ENCODE measurements at places on chromosomes 6 and 20. TPM values are rescaled to one million over a fixed set of nuclear protein-coding genes. Genes with fewer than 3 reads are reported as not detected.
A peak's percentile ranks its signal among the peaks of the same experiment; 100 is the strongest.

- DNase-seq: no peak
Observed at GRCh38 chr20:19370076-19371075, 157.9 kb downstream of the SLC24A3 start.

GRCh38 chr6:105045526-105045925 lies 88.6 kb downstream of the LIN28B start:
- no peaks in the 10 kb centered on the region for H3K36me3 ChIP-seq
- H3K27ac ChIP-seq: no peak overlapping the region
- no peaks in the 10 kb centered on the region for H3K4me1 ChIP-seq
- H3K4me3 ChIP-seq: no peak overlapping the region
- DNase-seq: no peak

DNA sequence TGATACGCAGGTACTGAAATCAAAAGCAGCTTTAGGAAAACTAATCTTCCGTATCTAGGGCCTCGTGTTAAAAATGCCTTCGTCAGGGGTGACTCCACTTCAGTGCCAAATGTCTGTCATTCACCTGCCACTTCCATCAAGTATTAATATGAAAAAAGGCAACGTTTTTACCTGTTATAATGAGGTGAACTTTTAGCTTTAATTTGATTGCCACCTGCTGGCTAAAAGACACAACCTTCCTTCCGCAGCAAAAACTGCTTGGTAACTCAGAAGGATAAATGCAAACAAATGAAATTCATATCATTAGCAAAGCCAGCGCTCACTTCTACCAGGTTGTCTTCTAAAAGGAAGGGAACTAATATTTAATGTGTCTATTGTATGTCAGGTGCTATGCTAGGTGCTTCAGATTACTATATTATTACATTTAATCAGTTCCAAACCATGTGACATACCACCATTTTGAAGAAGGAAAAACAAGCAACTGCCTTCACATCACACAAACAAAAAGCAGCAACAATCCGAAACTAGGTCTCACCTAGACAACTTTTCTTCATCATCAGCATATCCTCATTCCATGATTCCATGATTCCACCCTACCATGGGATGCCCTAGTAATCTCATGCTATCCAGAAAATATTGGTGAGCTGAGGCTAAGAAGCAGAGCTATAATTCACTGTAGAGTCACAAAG lies 20.6 kb upstream of the ARHGAP18 start:
- H3K4me3 ChIP-seq: no peak overlapping the region
- H3K36me3 ChIP-seq: no peaks in the 10 kb centered on the region
- H3K27me3 ChIP-seq: no peaks in the 10 kb centered on the region
- H3K27ac ChIP-seq: no peak overlapping the region
- no peak for DNase-seq

DNA sequence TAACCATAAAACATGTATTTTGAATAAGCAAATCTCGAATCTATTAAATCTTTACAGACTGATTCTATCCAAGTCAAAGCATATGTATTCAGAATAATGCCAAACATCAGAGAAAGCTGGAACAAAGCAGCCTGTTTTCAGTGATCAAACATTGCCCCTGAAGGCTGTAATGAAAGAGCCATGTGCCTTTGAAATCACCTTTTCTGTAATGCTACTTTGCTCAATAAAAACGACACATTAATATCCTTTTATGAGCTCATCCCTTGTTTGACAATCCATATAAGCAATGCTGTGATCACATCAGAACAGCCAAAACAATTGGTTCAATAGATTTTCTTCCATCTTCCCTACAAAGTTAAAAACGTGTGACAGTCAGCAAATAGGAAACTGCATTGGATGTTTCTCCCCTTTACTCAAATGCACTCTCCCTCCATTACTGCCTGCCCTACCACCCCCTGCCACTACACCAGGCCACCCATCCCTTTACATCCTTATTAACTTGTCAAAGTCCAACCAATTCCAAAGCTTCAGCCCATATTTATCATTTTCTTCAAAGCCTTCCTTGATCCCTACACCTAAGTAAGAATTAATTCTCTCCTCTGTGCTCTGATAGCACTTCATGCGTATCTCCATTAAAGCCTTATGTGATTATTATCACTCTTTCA lies 42.0 kb downstream of the THEMIS start:
- H3K4me1 ChIP-seq: peaks cover 34% of the 10 kb centered on the region
- no peaks in the 10 kb centered on the region for H3K27me3 ChIP-seq
- no peak overlapping the region for H3K4me3 ChIP-seq
- peaks cover 8% of the 10 kb centered on the region for H3K36me3 ChIP-seq

DNA sequence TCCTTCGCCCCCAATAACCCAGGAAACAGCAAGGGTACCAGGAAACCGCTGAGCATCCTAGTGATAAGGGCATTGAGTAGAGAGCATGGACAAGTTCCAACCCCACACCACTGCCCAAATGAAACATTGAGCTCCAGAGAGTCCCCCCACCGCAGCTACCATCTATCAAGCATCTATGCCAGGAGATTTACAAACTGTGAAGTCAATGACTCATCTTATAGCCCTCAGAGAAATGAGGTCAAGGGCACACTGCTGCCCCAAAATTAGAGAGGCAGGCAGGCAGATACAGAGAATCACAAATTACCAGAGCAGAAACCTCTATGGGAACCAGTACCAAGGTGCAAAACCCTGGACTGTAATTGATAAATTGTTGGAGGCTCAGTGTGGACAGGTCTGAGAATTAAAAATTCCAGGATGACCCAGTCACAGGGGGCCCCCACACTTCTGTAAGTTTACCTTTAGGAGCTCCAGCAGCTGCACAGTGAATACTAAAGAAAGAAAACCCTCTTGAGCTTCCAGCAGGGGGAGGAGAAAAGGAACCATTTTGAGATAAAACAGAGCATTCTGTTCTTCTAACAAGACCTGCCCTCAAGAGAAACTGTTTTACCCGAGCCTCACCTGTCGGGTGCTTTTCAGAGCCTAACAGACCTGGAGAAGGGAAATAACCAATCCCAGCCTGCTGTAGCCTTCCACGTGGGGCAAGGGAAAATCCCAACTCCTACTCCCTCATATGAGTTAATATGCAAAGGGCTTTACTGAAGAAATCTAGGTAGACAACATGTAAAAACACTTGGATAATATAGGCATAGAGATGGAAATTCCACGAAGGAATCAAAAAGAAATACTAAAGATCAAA lies 118.0 kb upstream of the ARID1B start:
- H3K4me1 ChIP-seq: no peaks in the 10 kb centered on the region
- no peak overlapping the region for H3K27ac ChIP-seq
- H3K4me3 ChIP-seq: no peak overlapping the region
- no peaks in the 10 kb centered on the region for H3K27me3 ChIP-seq
- no peaks in the 10 kb centered on the region for H3K36me3 ChIP-seq

DNA sequence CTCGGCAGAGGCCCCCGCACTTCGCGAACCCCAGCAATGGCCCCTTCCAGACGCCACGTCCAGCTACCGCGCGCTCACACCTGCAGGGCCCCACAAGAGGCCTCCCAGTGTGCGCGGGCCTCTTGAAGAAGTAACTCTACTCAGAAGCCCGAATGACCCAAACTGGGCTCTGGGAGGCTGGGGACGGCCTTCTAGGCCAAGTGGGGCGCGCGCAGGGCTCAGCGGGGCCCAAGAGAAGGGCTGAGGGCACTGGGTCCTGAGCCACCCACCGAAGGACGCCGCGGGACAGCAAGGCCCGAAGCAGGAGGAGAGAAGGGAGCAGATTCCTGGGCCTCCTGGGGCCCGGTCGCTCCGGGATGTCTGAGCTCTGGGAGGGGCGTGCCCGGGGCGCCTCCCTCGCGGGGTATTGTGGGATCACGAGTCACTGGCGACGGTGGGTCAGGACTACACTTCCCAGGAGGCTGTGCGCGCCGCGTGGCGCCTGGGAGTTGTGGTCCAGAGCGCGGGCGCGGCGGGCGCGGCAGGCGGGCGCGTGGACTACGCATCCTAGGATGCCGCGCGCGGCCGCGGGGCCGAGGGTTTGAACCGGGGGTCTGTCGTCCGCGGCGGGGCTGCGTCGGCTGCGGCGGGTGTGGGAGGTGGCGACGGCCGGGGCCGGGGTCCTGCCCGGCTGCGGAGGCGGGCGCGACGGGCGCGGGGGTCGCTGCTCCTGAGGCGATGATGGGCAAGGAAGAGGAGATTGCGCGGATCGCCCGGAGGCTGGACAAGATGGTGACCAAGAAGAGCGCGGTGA lies at the start of gene TCEA2:
Gene TCEA2, plus strand, starts transcription at position 603 of the 793 bp plus-strand sequence. Its CDS starts 115 bp downstream, at position 718.
- no peaks in the 10 kb centered on the region for H3K27me3 ChIP-seq
- peak within 1 kb of the TSS; percentile 74 for H3K27ac ChIP-seq
- DNase-seq: peak; percentile 91
- peaks cover 40% of the 10 kb centered on the region for H3K4me1 ChIP-seq
- no peaks in the 10 kb centered on the region for H3K36me3 ChIP-seq
- H3K4me3 ChIP-seq: peak within 1 kb of the TSS; percentile 56

DNA sequence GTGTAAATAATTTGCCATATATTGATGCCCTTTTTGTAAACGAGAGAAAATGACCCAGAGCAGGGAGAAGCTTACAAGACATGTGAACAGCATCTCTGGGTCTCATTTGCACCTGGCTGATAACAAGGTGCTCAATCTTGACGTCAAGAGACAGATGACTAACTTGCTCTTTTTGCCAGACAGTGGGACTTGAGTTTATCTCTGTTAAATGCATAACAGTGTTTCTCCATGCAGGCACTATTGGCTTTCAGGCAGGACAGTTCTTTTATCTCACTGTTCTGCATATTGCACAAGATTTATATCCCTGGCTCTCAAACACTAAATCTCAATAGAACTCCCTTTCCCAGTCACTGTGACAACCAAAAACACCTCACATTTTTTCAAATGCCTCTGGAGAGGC lies 56.4 kb downstream of the RFX6 start:
- H3K4me1 ChIP-seq: no peaks in the 10 kb centered on the region
- H3K36me3 ChIP-seq: no peaks in the 10 kb centered on the region
- no peaks in the 10 kb centered on the region for H3K27me3 ChIP-seq
- no peak overlapping the region for H3K4me3 ChIP-seq
- no peak for DNase-seq
- no peak overlapping the region for H3K27ac ChIP-seq

DNA sequence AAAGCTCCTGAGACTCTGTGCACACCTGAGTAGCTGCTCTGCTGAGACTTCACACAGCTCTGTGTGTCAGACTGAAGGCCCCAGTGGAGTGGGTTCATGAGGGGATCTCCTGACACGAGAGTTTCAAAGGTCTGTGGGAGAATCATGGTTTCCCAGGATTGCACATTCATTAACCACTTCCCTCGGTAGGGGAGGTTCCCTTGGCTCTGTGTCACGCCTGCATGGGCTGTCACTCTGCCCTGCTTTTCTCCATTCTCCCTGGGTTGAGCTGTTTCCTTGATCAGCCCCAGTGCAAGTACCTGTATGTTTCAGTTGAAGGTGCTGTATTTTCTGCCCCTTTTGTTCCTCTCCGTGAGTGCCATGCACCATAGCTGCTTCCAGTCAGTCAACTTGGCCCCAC lies 236.9 kb downstream of the EPM2A start:
- no peaks in the 10 kb centered on the region for H3K27me3 ChIP-seq
- H3K36me3 ChIP-seq: no peaks in the 10 kb centered on the region
- no peak for DNase-seq
- H3K4me3 ChIP-seq: no peak overlapping the region
- no peaks in the 10 kb centered on the region for H3K4me1 ChIP-seq
- H3K27ac ChIP-seq: no peak overlapping the region

DNA sequence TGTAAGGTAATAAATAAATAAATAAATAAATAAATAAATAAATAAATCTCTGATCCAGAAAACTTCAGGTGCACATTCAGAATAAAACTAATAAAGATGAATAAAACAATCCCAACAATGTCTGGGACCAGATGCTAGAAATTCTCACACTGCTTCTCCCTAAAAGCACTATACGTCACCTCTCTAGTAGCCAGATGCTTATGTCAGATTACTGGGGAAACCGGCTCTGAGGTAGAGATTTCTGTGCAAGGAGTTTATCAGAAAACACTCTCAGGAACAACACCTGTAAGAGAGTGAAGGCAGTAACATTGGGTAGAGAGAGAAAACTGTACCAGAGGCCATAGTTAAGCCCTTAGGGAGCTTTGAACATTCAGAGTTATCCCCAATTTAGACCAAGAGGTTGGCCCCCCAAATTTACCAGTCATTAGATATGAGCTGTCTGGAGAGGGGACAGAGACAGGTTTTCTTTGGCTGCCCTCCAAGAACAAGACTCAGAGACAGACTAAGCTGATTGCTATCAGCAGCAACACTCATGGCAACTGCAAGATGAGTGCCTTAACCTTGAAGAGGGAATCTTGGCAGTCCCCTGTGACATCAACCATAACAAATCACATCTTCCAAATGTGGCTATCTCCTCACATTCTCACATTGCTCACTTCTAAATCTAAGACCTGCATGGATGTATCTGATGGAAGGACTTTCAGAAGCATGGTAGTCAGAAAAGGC lies 151.2 kb upstream of the BMP5 start:
- no peak for DNase-seq
- no peaks in the 10 kb centered on the region for H3K36me3 ChIP-seq
- H3K4me1 ChIP-seq: no peaks in the 10 kb centered on the region
- no peak overlapping the region for H3K27ac ChIP-seq
- H3K4me3 ChIP-seq: no peak overlapping the region

DNA sequence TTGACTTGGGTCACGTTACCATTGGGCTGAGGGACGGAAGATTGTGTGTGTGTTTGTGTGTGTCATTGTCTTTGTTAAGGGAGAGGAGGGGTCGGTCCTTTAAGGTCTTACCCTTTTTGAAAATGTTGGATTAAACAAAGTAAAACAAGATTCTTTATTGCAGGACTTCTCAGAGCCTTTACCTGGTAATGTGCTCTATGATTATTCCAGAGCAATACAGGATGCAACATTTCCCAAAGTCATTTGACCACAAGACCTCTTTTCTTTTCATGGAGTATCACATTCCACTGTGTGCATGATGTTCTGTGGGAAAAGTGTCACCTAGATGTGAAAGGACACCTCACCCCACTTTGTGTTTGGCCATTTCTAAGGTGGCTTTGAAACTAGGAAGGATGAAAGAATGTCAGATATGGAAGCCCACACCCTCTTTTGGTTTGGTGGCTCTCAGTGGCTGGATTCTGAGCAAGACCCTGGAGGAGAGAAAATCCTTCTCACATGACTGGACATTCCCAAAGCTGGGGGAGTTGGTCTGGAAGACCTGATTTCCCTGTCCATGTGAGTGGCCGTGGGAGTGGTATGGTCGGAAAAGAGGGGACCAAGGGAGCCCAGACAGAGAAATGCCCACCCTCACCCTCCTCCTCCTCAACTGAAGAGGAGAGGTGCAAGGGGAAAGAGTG lies 18.2 kb upstream of the ZNF831 start:
- no peak for DNase-seq
- peak overlapping the region; percentile 92 for H3K27ac ChIP-seq
- no peaks in the 10 kb centered on the region for H3K36me3 ChIP-seq

DNA sequence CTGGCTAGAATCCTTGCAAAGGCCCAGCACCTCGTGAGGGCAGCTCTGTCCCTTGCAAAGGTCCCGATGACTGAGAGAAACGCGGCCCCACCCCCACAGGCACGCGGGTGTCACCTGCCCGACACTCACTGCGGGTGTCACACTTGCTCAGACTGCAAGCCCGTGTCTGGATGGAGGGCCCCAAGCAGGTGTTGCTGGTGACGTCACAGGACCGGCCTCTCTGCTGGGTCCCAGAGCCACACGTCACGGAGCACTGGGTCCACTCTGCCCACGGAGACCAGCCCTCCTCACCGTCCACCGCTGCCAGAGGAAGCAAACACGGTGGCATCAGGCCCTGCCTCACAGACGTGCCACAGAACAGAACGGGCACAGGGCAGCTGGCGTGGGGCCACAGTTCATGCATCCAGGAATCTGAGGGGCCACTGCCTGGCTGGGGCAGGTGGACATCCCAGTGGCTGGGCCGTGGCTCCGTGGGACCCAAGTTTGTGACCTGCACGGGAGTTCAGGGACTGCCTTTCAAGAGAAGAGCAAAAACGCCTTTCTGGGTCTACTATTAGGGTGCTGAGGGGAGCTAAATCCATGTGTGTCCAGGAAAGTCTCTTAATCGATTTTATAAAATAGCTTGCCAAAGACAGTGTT lies 16.0 kb downstream of the THBS2 start:
- H3K27me3 ChIP-seq: no peaks in the 10 kb centered on the region
- no peak overlapping the region for H3K4me3 ChIP-seq
- H3K36me3 ChIP-seq: no peaks in the 10 kb centered on the region
- DNase-seq: no peak

NEURL2 gene
- total RNA-seq: 5.1 TPM

EPPIN gene
- not detected for total RNA-seq

All from naive thymus-derived CD4-positive, alpha-beta T cell (primary cell).